ENCODE measurements at places on chromosomes 2 and 18.
A peak's percentile ranks its signal among the peaks of the same experiment; 100 is the strongest.

DNA sequence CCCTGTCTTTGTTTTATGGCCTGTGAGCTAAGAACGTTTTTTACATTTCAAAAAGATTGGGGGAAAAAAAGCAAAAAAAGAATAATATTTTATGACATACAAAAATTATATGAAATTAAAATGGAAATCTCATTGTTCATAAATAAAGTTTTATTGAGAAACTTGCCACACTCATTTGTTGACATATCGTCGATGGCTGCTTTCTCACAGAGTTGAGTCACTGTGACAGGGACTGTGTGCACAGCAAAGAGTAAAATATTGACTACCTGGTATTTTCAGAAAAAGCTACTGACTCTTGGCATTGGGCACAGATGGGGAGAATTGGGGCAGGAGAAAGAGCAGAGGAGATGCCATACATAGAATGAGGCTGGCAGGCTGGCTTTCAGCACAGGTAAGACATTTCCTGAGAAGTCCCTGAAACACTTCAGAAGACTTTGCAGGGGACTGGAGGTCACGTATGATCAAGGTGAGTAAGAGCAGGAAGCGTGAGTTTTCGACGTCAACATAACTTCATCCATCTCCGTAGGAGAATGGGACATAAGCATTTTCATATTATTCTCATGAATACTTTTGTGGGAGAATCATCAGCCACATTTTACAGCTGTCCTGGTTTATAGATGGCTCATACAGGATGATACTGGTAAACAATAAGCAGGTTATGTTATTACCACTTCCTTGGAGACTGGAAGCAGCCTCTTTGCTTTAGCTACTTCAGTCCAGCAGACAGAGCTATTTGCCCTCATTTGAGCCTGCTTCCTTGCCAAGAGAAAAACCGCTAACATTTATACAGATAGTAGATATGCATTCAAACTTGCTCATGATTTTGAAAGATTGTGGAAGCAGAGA lies 32.5 kb upstream of the PUM2 start:
- DNase-seq, result no peak

DNA sequence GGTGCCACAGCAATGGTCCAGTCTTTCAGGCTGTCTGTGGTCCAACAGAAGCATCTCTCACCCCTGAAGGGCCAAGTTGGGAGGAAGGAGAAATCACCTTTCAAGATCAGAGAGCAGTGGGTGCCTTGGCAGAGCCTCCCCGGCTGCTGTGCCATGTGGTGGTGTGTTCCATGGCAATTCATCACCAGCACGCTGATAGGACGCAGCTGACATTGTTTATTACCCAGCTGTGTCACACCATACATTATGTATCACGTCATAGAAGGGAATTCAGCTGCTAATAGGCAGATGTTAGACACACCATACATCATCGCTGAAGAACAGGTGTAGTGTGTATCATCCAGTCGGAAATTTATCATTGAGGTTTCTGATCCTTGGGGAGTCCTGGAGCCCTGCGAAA lies 29.6 kb upstream of the RPL31 start:
- DNase-seq, result no peak

DNA sequence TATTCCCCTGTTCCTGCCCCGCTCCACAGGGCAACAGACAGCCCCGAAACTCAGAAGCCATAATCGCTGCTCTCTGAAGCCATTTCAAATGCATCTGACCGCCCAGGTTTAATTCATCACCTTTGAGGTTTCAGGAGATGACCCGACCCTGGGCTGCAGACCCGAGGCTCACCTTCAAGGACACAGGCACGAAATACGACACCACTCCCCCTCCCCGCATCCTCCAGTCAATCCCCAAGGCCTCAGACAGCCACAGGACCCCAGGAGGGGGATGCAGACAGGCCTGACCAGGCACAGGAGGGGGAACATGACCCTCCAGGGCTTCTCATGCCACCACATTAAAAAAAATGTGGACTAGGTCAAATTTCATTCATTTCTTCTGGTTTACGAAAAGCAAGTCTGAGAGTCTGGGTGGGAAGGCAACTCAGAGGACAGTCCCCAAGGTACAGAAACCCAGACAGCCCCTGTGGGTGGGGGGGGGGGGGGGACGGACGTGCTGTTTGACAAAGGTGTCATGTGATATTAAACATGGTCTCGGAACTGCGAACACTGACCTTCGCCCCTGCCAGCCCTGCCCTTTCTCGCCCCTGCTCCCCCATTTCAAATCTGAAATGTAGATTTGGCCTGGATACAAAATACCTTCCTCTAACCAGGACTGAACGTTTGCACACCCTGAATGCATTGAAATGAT lies 142.9 kb downstream of the BCL11A start:
- no peak for DNase-seq

DNA sequence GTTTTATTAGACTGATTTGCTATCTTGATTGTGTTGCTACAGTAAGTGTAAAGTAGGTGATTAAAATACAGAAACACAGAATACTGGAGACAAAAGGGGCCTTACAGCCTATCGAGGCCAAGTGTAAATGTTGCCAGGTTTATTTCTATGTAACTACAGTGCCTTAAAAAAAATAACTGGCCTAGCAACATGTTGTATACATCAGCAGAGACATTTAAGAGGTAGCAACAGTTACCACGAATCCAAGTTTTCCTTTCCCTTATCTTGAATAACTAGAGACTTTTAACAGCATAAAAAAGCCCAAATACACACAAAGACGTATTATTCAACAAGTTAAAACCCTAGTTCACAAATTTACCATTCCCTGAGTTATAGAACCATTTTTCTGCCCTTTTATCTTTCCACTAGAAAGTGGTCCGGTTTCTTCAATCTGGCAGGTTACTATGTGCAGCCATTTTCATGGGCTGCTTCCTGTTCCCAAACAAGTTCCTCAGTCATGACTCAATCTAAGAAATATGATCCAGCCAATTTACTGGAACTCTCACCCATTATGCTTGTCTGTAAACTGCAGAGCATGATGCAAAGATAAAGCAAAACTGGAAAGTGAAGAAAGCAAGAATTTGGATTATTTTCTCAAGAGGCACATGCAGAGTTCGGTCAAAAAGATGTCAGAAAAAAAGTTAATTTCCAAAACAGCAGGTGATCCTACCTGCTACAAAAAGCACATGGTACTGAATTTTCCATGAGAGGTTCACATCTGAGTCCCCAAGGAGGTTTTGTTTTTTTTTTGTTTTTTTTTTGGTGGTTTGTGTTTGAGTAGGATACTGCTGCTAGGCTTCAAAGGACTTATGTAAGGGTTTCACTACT lies 22.2 kb downstream of the NFE2L2 start:
- no peak for DNase-seq

- DNase-seq, result peak; percentile 22
Observed at GRCh38 chr2:47569658-47570475, 166.9 kb downstream of the MSH2 start.

DNA sequence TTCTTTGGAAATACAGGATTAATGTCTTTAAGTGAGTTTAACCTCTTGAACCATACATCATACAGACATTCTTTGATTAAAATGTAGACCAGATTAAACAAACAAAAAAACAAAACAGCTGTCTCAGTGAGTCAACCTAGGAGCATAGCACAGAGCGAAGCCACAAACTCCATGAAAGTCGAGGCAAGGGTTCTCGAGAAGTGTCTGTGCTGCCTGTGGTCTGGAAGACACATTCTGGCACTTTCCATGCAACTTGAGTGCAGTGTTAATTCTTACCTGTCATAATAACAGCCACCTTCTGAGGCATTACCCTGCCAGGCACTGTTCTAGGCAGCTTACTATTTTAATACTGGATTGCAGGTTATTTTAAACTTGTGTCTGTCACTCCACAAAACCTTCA lies 435.5 kb upstream of the MMADHC start:
- no peak for DNase-seq

GRCh38 chr18:47628240-47628781 lies 302.1 kb downstream of the SMAD2 start:
- no peak for DNase-seq

DNA sequence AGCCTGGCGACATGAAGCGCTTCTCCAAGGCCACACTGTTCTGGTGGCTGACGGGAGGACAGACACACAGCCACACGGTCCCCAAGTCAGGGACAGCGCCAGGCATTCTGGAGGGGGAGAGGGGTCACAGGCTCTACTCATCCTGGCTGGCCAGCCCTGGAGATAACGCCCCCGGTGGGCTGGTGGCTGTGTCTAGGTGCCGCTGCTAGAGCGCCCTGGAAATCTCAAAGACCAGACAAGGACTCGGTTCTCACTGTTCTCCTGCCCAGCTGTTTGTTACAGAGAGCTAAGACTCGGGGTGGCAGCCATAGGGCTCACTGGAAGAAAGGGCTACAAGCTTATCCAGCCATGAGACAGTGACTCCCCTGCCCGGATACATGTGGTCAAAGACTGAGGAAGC lies 72.0 kb downstream of the KCNF1 start:
- DNase-seq, result no peak

- DNase-seq, result no peak
Observed at GRCh38 chr2:225735844-225736243, 336.3 kb downstream of the NYAP2 start.

DNA sequence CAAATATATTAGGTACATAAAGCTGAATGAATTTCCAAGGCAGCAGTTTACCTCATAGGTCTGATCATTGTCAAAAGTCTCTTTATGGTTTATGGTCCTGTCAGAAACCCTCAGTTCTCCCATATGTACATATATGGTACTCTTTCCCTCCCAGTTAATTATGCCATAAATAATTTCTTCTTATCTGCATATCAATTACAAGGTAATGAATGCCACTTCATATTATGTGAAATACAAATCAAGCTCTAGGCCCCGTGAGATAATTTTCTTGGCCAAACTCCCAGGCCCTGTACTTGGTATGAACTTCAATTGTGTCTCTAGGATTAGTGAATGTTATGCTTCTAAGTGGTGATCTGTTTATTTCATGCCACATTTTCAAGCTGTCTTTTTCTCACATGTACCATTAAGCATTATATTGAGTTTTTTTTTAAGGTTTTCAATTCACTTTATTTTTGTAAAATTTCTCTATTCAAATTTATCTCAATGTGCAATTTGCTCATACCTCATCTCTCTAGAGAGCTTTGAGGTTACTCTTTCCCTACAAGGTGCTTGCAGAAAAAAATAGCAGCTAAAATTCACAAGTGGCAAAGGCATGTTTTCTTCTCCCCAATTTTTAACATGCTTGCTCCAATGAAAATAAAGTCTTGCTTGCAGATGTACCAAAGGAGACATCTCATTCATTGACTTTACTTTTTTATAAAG lies 430.6 kb upstream of the VRK2 start:
- DNase-seq, result no peak

DNA sequence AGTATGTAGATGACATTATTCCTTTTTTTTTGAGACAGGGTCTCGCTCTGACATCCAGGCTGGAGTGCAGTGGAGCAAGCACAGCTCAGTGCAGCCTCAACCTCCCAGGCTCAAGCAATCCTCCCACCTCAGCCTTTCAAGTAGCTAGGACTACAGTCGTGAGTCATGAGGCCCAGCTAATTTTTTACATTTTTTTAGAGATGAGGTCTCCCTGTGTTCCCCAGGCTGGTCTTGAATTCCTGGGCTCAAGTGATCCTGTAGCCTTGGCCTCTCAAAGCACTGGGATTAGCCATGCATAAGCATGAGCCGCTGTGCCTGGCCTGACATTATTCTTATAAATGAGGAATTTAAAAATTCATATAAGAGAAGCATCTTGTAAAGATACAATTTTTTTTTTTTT lies 86.9 kb downstream of the FAM117B start:
- DNase-seq, result no peak

GRCh38 chr2:144434425-144435222 lies 85.3 kb downstream of the ZEB2 start:
- DNase-seq, result no peak

GRCh38 chr2:167759531-167759930 lies 487.9 kb downstream of the STK39 start:
- DNase-seq, result no peak

- no peak for DNase-seq
Observed at GRCh38 chr2:217597681-217598080, 405.1 kb downstream of the TNS1 start.

DNA sequence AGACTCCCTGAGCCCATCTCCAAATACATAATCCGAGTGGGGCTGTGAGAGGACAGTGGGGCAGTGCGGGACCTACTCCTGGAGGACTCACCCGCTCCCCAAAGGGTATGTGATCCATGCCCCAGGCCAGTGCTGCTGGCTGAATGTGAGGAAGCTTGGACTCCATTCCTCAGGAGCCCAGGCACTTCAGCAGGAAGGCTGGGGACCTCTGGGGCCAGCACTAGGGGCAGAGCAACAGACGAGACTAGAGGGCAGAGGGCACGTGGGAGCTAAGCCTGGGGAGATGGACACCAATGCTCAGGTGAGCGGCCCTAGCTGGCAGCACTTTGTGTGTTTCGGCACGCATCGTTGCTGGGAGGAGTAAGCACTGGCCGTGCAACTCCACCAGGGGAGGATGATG lies 84.9 kb downstream of the MALT1 start:
- no peak for DNase-seq

GRCh38 chr2:70399046-70399445 lies 97.2 kb upstream of the FAM136A start:
- no peak for DNase-seq

DNA sequence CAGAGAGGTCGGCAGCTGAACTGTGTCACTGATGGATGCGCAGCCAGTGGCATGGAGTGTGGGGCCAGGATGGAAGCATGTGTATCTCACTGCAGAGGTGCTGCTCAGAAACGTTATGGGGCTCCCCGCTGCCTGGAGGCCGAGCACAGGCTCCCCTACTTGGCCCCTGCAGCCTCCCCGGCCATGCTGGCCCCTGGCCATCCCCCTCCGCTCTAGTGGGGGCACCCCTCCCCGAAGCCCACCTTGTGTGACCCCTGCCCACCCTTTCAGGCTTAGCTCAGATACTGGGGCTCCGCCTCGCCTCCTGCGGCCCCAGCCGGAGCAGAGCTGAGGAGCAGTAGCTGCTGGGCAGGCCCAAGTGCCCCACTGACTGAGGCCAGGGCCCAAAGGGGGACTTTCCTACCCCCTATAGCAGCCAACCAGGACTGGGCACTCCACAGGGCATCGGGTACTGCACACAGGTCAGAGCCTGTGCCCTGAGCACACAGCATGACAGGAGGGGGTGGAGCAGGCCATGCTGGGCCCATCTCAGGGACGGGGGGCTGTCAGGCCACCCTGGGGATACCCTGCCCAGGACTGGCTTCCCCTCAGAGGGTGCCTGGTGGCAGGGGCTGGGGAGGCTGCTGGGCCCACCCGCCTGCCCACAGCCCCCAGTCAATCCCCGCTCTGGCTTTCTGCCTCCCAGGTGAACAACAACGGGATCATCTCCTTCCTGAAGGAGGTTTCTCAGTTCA lies 31.3 kb downstream of the SNED1 start:
- no peak for DNase-seq

- no peak for DNase-seq
Observed at GRCh38 chr2:219087361-219087760, 26.6 kb upstream of the IHH start.

GRCh38 chr2:232319067-232319802 lies 59.3 kb upstream of the ALPP start:
- DNase-seq, result no peak

All from NCI-H748 treated with DMSO at 0.1 percent for 48 hours (cell line).